ENCODE measurements at places on chromosomes 4 and X.
A peak's percentile ranks its signal among the peaks of the same experiment; 100 is the strongest.

DNA sequence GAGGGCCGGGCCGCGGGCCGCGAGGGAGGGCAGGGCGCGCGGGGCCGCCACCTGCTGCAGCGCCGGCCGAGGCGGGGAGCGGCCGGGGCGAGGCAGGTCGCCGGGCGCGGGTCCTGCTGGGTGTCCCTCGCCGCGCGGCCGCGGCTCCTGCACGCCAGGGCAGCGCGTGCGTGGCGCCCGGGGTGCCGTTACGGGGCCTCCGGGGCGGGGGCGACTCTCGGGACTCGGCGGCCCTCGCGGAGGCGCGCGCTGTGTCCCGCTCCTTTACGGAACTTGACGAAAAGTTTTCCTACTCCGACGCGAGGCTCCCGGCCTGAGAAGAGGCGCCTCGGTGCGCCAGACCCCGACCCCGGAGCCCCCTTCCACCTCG lies 329 bp downstream of the TBC1D14 start:
- DNase-seq = no peak

GRCh38 chrX:28843817-28844216 lies 256.6 kb downstream of the IL1RAPL1 start:
- DNase-seq = no peak

GRCh38 chrX:148984238-148984637 lies 483.8 kb downstream of the AFF2 start:
- no peak for DNase-seq

- no peak for DNase-seq
These were observed 18.2 kb downstream of the AREG start for GRCh38 chr4:74463123-74463522.

DNA sequence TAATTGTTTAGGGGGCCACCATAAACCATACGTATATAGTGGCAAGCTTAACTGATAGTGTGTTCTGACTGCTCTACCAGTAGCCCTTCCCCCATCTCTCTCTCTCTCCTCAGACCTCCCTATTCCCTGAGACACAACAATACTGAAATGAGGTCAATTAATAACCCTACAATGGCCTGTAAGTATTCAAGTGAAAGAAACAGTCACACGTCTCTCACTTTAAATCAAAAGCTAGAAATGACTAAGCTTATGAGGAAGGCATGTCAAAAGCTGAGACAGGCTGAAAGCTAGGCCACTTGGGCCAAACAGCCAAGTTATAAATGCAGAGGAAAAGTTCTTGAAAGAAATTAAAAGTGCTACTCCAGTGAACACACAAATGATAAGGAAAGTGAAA lies 78.0 kb downstream of the PRDM5 start:
- DNase-seq = no peak

DNA sequence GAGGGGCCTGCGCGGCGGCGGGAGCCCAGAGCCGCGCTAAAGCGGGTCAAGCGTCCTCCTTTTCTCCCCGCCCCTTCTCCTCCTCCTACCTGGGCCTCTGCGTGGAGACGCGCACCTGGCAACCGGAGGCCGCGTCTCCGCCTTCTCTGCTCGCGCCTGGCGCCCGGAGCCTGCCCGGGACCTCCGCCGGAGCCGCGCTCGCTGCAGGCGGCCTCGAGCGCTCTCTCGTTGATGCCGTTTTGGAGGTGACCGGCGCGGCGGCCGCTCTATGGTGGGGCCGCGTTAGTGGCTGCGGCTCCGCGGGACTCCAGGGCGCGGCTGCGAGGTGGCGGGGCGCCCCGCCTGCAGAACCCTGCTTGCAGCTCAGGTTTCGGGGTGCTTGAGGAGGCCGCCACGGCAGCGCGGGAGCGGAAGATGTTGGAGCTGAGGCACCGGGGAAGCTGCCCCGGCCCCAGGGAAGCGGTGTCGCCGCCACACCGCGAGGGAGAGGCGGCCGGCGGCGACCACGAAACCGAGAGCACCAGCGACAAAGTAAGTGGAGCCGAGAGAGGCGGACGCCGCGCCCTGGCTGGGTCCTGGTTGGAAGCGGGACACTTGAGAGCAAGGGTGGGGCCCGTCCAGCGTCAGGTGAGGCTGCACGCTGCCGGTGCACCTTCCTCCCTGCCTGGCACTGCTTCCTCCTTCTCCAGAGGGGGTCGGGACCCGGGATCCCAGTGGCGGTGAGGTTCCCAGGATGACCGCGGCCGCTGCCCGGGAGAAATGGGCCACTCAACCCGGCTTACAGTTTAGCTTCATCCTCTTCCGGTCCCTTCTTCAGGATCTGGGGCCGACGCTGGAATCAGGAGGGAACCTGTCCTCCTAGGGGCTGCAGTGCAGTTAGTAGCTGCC lies at the start of gene CDS1:
Gene CDS1, plus strand, starts transcription at position 140 of the 888 bp plus-strand sequence. Its CDS starts 275 bp downstream, at position 415.
- peak; percentile 3 for DNase-seq
